ENCODE measurements at places on chromosomes 7 and 10.

GRCh38 chr10:133180965-133181639, 21.1 kb downstream of the KNDC1 start:
- no peak for DNase-seq

- no peak for DNase-seq
These were observed 8.9 kb downstream of the PDE1C start for GRCh38 chr7:32061346-32061745.

DNA sequence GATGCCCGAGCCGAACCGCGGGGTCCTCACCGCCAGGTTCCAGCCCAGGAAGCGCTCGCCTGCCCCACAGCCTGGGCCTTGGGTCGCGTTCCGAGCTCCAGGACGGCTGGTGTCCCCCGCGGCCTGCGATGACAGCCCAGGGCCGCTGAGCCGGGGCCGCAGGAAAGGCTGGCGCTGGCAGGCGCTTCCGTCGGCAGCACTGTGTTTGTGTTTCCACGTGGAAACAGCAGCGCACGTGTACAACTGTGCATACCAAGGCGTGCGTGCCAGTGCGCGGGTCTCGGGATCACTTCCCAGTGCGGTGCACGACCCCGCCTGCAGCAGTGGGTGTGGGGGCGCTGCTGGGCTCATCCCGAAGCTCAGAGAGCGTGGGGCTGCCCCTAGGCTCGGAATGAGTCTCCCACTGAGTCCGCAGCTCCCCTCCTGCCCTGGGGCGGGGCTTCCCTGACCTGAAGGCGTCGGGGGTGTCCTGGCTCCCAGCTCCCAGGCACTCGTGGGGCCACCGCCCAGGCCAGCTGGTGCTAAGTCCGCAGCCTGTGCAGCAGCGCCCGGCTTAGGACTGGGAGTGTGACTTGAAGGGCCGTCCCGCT, 17.2 kb downstream of the AP5Z1 start:
- no peak for DNase-seq

- no peak for DNase-seq
These were observed 73.8 kb upstream of the TMEM140 start for GRCh38 chr7:135074096-135074495.

DNA sequence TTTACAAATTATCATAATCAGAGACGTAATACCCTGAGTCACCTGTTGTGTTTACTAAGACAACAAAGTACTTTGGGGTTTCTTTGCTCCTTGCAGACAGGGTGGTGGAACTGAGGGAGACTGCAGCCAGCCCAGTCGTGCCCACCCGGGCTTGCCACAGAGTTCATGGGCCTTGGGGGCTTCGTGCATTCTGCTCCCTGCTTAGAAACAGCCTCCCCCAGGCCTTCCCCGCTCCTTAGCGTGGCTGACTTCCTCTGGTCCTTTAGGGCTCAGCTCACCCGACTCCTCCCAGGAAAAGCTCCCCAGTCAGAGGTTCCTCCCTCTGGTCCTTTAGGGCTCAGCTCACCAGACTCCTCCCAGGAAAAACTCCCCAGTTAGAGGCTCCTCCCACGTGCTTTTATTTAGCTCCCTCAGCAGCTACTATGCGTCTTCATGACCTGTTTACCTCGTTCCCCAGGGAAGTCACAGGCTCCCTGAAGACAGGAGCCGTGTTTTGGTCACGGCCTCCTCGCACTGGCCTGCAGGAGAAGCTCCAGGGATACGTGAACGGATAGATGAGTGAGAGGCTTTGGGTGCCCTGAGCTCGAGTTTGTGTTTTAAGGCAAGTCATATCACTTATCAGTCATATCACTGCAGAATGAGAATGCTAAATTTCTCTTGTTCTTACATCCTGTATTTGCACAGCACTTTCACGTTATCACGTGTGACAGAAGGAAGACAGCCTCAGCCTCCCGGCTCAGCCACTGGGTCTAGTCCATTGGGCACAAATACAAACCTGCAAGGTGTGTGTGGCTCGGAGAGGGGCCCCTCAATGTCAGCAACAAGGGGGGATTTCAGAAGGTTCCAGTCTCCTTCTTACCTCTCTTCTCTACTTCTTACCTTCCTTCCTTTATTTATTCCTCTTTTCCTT, 52.7 kb upstream of the VIPR2 start:
- DNase-seq = no peak

DNA sequence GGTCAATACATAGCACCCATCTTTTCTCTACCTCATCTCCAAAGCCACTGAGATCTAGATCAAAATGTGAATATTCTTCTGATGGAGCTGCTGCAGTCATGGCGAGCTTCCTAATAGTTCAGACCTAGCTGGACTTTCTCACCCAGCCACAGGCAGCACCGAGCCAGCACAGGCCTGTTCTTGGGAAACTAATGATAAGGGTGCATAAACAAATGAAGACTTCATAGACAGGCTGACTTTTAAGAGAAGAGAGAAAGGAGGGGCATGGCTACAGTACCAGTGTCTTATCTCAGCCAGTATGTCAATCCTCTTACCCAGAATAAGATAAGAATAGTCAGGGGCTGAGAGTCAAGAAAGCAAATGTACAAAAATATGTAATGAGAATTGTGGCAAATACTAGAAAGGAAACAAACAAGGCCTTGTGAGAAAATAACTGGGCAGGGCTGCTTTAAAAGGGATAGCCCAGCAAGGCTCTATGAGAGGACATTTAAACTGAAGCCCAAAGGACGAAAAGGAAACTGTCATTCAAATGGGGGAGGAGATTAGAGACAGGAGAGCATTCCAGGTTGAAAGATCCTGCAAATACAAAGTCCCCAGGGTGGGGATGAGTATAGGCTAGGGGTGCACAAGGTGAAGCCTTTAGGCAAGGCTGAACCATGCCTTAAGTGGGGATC, 21.8 kb upstream of the CDK14 start:
- DNase-seq = no peak

DNA sequence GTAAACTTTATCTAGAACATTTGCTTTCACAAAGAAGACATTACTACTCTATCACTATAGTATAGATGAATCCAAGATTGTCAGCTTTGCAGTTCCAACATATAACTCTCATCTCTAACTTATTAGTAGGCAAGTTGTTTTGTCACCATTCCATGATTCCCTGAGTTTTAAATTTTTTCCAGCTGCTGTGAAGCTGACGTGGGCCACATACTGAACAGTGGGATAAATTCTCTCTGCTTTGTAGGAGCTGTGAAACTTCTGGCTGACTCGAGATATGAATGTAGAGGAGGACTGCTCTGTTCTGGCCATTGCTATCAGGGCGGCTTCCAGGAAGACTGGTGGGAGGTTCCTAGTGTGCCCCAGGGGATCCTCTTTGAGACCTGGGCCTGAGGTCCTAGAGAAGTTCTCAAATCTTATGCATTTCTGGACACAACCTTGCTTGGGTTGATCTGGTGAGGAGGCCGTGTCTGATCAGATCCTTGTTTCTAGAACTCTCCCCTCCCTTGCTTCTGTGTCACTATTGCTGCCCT, 58.0 kb downstream of the LSMEM1 start:
- no peak for DNase-seq

DNA sequence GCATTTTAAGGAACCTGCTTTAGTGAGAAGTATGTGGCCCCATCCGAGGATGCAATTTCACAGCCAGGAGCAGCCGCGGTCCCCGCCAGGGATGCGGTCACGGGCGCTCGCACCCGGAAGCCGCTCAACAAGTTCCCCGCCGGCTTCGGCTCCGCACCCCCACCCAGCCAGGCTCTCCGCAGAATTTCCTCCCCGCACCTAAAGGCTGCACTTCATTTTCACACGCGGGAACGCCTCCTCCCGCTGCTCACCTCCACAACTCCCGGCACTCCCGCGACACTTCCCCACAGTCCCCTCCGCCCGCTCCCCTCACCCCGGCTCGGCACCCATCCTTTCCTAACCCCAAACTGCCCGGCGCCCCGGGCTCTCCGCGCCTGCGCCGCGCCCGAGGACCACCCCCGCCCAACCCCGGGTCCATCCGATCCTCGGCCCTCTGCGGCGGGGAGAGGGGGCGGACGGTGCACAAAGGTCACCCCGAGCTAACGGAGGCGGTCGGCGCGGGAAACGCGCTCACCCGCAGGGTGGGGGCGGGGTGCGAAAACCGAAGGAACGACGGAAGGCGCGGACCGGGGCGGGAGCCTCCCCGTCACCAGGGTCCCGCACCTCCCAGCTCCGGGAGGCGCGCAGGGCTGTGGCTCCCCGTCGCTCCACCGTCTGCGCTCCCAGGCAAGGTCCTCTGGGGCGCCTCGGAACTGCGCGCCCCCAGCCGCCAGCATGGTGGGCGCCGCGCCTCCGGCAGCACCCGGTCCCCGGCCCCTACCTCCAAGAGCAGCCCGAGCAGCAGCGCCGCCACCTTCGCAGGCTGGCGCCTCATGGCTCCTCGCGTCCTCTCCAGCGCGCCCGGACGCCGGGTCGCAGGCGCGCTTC, 558 bp downstream of the VOPP1 start:
- peak; percentile 37 for DNase-seq

GRCh38 chr10:7302930-7303557, 107.8 kb downstream of the SFMBT2 start:
- DNase-seq = no peak

Measured in activated gamma-delta T cell treated with anti-CD3 and anti-CD28 coated beads, Interleukin-2, amount 50 U/mL, for 16 hours (primary cell).